ENCODE measurements at places on chromosomes 1 and 21.
A peak's percentile ranks its signal among the peaks of the same experiment; 100 is the strongest.

GRCh38 chr21:34688145-34688544 lies 19.4 kb downstream of the CLIC6 start:
- no peak for DNase-seq

- no peak for DNase-seq
These were observed 39.1 kb upstream of the ZC3H11B start for GRCh38 chr1:219651993-219652392.

DNA sequence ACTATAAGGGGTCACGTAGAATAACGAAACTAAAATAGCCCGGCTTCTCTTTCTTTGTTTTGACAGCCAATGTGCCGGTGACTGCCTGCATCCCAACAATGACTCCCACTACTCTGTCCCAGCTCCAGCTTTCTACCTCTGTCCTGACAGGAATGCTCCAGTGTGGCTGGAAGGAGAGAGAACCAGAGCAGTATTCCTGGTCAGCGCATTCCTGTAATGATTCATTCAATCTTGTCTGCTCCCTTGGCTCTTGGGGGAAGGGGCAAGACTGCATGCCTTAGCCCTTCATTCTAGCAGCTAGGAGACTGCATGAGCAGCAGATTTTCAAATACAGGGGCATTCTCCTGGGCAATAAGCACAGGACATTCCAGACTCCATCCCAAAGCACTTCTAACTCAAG lies 132.1 kb upstream of the PRMT6 start:
- no peak for DNase-seq

DNA sequence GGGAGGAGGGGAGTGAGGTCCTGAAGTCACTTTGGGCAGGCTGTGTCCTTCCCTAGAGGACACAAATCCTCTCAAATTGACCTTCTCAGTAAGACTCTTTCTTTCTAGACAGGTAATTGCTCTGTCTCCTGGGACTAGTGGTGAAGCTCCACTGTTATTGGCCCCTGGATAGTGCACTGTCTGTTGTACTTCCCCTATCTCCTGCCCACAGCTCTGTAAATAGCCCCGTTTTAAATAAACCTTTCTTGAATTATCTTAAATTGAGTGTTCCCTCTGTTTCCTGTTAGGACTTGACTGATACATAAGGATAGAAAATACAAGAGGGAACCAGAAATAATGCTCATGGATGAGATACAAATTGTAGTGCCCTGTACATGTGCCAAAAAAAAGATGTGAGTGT lies 229.5 kb upstream of the USP24 start:
- no peak for DNase-seq

DNA sequence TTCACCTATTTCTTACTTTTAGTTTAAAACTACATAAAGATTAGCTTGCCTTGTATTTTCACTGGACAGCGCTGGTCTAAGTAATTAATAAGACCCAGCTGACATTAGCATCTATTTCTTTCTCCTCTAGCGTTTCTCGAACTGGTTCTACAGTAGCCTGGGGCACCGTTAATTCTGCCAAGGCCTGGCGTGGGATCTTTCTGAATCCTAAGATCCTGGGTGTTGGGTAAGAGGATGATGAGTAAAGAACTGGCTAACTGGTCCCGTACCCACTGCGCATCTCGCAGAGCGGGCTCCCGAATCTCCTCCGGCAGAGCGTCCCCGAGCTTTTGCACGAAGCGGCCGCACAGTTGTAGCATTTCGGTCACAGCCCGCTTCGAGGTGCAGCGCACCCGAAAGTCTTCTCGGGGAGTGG lies 309 bp downstream of the NSL1 start:
- DNase-seq = peak; percentile 77

GRCh38 chr1:42004322-42004721 lies 85.6 kb upstream of the HIVEP3 start:
- no peak for DNase-seq

DNA sequence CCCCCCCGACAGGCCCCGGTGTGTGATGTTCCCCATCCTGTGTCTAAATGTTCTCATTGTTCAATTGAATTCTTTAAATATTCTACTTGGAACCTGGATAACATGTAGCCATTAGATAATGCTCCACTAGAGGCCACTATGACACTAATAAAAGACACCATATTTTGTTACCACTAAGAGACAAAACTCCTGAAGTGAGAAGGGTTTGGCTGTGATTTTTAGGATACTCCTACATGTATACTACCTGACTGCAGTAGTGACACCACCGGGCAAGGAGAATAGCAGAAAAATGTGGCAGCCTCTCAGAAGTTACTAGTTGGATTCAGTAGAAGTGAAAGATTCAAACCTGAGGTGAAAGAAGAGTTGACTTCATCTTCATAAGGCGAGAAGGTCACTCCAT lies 36.0 kb downstream of the F5 start:
- DNase-seq = peak; percentile 46

GRCh38 chr1:66296370-66296769 lies 237.6 kb upstream of the SGIP1 start:
- no peak for DNase-seq

DNA sequence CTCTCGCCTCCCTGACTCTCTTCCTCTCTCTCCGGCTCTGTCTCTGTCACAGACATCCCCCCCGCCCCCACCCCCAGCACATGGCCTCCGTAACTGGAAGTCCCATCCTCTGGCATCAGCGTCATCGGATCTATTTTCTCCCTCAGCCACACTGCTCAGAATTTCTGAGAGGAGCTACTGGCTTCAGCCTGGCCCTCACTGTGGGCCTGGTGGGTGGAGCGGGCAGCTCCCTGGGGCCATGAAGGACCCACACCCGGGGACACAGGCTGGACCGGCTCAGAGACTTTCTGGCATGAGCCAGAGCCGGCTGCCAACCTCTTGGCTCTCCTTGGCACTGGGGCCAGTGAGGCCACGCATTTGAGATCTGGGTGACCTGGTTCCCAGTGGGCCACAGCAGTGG lies 61.2 kb upstream of the CASZ1 start:
- DNase-seq = no peak

DNA sequence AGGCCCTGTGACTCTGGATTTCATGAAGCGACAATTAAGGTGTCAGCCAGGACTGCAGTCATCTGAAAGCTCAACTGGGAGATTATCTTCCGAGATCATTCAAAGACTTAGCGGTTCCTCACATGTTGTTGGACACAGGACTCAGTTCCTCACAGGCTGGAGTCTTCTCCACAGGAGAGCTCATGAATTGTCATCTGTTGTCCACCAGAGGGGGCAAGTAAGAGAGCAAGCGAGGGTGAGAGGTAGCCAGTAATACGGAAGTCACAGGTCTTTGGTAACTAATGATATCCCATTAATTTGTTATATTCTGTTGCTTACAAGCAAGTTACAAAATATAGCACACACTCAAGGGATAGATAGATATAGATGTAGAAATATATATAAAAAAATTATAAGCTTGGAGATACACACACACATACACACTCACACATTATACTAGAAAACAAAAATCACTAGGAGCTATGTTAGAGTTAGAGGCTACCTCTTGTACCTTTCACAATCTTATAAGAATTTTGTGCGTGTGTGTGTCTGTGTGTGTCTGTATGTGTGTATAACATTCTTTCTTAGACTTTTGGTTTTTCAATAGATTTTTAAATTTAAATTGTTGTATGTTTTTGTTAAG lies 1695.3 kb downstream of the BRINP3 start:
- DNase-seq = no peak

DNA sequence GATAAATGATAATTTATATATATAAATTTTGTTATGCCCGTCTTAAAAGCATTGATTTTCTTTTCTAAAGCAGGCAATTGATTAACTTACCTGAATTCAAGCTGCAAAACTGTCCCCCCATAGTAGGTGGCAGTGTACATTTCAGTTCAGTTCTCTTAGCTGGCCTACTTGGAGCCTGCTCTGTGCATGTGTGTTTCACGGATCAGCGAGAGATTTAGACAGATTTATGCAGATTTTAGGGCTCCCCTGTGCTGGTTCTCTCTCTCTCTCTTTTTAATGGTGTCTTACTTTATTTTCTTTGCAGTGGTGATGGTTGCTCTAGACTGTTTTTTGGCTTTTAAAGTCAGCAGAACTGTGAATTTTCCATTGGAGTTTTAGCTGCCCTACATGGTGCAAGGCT lies 30.7 kb downstream of the CLIC4 start:
- DNase-seq = no peak

DNA sequence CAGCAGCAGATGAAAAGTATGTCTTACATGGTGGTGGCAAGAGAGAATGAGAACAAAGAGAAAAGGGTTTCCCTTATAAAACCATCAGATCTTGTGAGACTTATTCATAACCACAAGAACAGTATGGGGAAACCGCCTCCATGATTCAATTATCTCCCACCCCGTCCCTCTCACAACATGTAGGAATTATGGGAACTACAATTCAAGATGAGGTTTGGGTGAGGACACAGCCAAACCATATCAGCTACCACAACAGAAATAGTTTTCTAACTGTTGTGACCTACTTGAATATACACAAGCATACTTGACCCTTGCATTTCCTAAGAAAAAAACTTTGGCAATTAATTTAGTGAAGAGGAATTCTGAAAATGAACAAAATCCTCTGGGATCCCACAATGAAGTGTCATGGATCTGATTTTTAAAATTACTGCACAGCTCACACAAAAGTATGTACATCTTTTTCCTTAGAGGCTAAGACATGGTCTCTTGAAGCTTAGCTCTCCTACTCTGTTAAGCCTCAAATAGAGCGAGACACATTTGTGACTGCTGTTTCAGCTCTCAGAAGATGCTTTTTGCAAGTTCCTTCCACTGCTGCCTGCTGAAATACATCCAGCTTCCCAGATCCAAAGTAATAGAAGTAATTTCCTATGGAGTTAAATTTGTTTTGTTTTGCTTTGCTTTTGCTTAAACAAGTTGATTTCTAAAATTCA lies 265.8 kb downstream of the DPYD start:
- no peak for DNase-seq

DNA sequence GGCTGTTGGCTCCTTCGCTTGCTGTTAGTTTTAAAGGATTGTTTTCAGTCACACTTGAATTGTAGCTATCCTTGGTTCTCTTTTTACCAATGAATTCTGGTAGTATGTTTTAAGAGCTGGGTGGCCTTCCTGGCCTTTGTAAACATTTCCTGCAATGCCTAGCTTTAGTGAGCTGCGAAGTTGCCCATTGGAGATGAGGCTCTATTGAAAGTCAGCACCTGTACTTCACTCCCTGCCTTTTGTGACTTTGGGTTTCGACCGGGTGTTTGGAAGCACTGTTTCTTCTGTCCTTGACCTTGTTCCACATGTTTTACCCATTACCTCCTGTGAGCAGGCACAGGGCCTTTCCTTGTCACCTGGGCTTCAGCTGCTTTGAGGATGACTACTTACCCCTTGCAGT lies 64.7 kb downstream of the DYRK1A start:
- DNase-seq = no peak

DNA sequence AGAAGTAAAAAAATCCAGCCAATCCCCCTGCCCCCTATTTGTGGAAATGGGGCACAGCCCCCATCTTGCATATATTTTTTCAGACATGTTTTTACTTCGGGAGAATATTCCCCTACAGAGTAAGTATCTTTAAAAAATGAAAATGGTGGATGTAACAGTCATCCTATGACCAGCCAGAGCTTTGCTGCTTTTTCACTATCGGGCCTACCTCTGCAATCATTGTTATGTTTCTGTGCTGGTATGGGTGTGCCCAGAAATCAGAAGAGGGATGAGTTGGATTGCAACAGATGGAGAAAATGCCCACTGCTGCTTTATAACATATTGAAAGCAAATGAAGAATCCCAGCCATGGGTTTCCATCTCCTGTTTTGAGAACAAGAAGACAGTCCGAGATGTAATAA lies 2.9 kb downstream of the CD247 start:
- DNase-seq = no peak

GRCh38 chr1:113784104-113784779 lies 25.0 kb upstream of the PHTF1 start:
- DNase-seq = no peak

GRCh38 chr1:43564551-43565348 lies 34.1 kb downstream of the PTPRF start:
- DNase-seq = peak; percentile 28

- DNase-seq = peak; percentile 53
These were observed 11.0 kb downstream of the PLEKHA6 start for GRCh38 chr1:204348722-204349121.

- no peak for DNase-seq
These were observed 26.6 kb downstream of the DOP1B start for GRCh38 chr21:36183144-36183795.

DNA sequence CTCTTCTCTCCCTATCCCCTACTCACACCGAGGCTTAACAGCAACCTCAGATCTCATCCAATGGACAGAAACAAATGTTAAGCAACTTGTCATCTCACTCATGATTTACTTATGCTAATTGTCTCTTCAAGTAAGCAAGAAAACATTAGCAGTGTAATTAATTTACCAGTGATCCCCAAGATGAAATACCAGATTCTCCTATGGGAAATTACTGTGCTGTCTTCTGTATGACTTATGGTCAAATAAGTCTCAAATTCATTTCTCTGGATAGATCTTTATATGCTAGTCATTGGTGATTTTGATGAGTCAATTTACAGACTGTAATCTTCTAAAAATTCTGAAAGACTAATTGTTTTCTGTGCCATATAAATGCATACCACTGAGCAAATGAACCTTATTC lies 32.9 kb upstream of the L1TD1 start:
- DNase-seq = no peak

DNA sequence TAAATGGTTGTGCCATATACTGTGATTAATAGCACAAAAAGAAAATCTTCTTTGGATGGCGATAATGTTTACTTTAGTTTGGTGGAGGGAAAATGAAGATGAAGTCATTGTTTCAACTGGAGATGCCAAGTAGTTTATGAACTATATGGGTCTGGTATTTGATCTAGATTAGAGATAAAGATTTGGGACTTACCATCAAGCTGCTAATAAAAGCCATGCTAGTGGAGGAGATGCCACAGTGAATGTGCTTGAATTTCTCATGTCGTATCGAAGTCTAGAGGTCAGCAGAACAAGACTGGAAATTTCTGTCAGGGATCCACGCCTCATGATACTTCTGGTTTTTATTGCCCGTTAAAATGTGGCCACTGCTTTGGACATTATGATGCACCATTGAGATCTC lies 742.0 kb downstream of the NCAM2 start:
- DNase-seq = no peak

GRCh38 chr21:25564349-25564948 lies 42.8 kb downstream of the MRPL39 start:
- no peak for DNase-seq

GRCh38 chr1:2445162-2445822 lies 30.8 kb upstream of the PLCH2 start:
- DNase-seq = no peak

DNA sequence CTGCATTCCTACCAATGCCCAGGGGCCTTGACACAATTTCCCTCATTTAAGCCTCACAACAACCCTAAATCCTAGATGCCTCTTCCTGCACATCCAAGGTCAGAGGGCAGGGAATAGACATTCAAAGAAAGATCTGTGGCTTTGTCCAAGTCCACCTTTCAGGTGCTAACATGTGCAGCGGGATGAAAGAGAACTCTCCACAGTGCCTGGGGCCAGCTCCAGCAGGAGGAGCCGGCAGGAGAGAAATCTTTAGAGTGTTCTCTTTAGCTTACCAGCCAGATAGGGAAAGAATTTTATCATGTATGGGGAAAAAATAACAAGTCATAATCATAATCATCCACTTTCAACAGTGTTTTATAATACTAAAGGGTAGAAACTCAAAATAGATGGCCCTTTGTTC lies 319.7 kb downstream of the MATN1 start:
- DNase-seq = no peak

GRCh38 chr1:107246775-107247345 lies 106.0 kb downstream of the NTNG1 start:
- DNase-seq = peak; percentile 63

GRCh38 chr1:213211201-213211600 lies 160.2 kb downstream of the RPS6KC1 start:
- no peak for DNase-seq
